T-helper 9 cell (primary cell): ENCODE measurements at places on chromosomes 11 and 22.

- no peak for DNase-seq
Measured at GRCh38 chr11:128488471-128488870, 98.9 kb downstream of the ETS1 start.

DNA sequence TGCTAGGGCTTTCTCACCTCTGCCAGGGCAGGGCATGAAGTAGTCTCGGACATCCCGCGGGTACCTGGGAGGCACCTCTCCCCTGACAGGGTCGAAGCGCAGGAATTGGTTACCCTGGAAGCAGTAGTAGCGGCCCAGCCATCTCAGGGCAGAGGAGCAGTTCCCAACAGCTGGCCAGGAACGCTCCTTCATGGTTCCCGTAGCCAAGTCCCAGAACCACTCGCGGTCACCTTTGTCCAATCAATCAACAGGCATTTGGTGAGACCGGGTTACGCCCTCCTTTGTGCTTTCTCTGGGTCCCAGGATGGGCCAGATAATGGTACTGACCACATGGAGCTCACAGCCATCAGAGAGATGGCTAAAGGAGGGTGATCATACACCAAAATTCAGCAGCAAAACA, 3.4 kb downstream of the HPX start:
- no peak for DNase-seq

GRCh38 chr11:94834911-94835593, 66.9 kb downstream of the AMOTL1 start:
- DNase-seq, result no peak

DNA sequence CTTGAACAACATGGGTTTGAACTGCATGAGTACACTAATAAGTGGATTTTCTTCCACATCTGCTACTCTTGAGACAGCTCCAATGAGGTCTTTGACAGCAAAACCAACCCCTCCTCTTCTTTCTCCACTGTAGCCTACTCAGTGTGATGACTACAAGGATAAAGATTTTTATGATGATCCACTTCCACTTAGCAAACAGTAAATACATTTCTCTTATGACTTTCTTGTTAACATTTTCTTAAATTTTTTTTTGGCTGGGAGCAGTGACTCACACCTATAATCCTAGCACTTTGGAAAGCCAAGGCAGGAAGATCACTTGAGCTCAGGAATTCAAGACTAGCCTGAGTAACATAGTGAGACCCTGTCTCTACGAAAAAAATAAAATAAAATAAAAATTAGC, 9.9 kb upstream of the EIF4G2 start:
- no peak for DNase-seq

DNA sequence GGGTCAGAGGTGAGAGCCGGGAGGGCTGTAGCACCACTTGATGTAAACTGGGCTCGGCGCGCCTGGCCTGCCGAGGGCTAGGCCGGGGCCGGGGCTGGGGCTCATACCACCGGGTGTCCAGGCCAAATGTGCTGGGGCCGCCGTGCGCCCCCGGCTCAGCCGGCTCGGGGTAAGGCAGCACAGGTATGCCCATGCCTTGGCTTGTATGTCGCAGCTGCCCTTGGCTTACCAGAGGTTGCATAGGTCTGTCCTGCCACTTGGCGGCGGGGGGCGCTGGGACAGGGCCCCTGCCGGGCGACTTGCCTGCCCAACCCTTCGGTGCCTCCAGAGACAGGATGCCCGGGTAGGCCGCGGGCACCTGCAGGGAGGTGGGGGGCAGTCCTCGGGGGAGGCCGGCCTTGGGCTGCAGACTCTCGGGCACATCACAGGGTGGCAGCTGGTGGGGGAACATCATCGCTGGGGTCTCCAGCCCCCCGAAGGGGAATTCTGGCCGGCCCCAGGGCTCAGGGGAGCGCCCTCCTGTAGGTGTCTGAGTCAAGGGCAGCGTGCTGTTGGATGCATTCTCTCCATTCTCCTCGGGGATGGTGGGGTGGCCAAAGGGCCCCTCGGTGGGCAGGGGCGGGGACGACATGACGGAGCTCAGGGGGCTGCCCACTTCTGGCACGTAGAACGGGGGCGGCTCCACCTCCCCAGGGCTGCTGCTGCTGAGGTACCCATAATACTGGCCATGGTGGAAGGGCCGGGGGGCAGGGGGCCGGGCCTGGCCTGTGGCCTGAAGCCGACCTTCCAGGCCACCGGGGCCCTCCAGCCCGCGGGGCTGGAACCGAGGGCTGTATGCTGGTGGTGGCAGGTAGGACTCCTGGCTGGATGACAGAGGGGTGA, 36.4 kb downstream of the IGSF9B start:
- no peak for DNase-seq

DNA sequence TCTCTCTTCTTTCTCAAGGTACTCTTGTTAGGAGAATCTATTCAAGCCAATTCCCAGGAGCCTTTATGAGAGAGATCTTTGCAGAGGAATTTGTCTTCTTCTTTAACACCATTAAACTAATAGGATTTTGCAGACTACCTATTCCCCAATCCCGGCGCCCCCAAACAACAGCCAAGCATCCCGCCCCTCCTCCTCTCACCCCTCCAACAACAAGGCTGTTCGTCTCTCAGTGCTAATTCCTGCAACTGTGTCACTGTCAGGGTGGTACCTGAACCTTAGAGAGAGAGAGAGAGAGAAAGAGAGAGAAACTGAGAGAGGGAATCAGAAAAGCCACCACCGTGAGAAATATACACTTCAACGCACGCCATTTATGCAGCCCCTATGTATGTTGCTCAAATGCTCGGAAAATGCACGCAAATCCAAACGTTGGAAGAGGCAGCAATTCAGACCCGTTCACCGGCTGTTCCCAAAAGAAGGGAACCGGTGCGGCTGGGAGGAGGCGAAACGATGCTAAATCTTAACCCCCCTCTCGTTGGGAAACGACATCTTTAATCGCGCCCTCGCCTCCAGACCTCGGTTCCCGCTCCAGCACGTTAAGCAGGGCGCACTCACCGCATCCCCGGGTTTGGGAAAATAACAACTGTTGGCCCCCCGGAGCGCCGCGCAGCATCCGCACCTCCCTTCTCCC, 961 bp downstream of the KCNA4 start:
- no peak for DNase-seq

- DNase-seq, result no peak
Measured at GRCh38 chr11:121240650-121241303, 51.8 kb upstream of the SC5D start.

DNA sequence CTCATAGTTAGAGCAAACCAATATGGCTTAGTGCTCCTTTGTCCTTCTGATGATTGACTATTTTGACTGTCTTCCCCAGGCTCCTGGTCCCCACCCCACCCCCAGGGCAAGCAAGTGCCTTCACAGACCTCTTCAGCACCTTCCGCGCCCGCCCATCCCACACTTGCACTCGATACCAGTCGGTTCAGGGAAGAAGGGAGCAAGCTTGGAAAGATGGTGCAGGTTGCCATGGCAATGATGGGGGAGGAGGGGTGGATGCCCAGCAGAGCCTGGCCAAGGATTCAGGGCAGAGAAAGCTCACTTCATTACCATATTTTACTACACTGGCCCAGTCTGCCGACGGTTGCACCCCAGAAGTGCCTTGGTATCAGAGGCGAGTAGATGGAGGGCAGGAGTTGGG, 2.2 kb downstream of the TMEM132A start:
- no peak for DNase-seq

GRCh38 chr22:18095101-18095805, 15.4 kb upstream of the TUBA8 start:
- no peak for DNase-seq

DNA sequence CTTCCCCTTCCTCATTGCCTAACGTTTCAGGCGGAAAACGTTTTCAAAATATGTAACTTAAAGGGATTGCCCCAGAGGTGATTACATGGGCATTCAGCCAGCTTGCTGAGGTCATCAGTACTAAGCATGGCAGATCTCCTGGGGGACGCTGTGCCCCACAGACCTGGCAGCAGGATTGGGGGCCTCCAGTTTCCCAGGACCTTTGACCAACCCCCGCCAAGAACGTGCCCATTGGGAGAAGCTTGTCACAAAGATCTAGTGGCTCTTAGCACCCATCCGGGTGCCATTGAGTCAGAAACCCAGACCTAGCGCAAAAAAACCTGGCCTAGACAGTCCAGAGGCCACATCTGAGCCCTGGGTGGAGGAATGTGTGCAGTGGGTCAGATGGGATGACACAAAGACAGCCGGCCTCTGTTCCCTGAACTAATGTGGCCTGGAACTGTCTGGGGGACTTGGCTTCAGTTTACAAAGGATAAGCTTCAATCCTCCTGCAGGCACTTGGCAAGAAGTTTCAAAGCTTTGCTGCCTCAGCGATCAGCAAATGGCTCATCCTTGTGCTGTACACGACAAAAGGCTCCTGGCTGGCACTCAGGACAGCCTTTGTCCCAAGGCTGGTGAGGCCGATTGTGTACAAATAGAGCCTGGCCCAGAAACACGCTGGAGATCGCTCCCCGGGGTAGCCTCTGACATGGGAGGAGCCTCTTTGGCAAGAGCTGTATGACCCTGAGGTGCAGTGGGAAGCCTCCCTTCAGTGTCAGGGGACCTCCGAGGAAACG, 9.5 kb downstream of the C1QTNF6 start:
- no peak for DNase-seq

DNA sequence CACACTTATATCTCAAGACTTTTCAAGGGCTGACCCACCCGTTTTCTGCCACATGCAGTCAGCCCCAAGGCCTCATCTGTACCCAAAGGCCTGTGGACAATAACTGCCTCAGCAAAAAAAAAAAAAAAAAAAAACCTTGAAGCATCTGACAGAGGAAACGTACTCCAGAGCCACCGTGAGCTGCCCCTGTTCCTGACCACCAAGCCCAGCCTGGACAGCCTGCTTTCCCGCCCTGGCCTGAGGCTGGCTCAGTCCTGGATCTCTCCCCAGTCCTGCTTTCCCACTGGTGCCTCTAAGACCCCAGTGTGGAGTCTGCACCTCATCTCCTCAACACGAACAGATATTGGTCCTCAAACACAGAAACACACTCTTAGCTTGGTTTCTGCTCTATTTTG, 66.5 kb downstream of the SLC35F2 start:
- DNase-seq, result no peak

GRCh38 chr11:11857769-11858168, 16.0 kb downstream of the USP47 start:
- no peak for DNase-seq

GRCh38 chr11:83280256-83280655, 5.9 kb downstream of the CCDC90B start:
- no peak for DNase-seq

GRCh38 chr22:19941365-19942082, at the start of the genes COMT and TXNRD2:
Gene COMT (plus strand): TSS chr22:19941772. CDS start chr22:19962527, 20,755 bp downstream.
Gene TXNRD2 (minus strand): TSS chr22:19941818. CDS start chr22:19941803, 15 bp downstream.
- DNase-seq, result peak; percentile 58

DNA sequence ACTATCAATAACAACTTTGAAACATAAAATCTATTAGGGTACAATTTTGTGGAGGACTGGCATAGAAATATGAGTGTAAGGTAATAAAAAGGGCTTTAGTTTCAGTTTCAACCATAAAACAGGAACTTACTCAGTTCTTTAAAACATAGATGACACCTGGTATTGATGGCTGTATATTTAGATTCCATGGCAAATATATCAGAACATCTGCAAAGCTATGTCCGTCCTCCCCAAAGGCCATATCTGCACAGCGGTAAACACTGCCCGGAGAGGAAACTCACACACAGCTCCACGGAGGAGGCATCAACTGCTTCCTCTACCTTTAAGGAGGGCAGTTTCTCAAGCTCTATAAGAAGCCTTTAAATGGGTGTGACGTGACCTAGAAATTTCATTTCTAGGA, 993.3 kb downstream of the BRD1 start:
- no peak for DNase-seq

DNA sequence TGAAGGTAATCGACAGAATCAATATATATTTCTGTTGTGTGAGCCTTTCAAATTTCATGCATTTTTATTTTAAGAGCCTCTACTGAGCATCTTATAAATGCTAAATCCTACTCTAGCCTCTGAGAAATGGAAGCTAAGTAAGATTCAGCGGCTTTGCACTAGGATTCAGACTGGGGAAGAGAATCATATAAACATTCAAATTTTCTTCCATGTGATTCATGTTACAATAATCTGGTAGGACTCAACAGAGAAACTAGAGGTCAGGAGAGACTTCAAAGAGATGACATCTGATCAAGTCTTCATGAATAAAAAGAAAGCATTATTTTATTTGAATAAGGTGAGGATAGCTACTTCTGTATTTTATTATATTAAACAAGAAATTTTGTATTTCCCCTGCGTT, 538.9 kb downstream of the DLG2 start:
- no peak for DNase-seq

GRCh38 chr22:27577574-27577969, 224.0 kb downstream of the MN1 start:
- DNase-seq, result no peak

GRCh38 chr22:30843245-30843644, 125.3 kb downstream of the MORC2 start:
- no peak for DNase-seq

- no peak for DNase-seq
Measured at GRCh38 chr22:27099946-27100722, 442.7 kb downstream of the MIAT start.

DNA sequence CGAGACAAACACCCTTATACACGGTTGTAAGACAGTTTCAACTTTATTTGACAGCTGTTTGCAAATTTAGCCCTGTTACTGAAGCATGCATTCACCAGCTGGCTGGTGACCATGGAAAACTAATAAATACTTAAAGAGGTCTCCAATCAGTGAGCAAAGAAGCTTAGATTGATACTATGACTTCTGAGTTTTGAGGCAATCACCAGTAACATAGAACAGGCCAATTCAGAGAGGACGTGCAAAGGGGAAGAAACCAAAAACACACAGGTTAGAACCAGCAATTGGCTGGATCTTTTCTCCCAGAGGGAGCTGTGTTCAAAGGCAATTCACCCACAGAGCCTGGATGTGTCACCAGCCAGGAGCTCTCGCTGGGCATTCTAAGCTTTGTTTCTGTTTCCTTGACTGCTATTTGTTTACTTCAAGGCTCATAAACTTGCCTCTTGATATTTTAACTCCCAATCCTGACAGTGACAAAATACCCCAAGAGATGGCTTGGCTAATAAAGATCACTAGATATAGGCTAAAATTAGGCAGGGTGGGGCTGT, 113.6 kb upstream of the MTMR2 start:
- no peak for DNase-seq

DNA sequence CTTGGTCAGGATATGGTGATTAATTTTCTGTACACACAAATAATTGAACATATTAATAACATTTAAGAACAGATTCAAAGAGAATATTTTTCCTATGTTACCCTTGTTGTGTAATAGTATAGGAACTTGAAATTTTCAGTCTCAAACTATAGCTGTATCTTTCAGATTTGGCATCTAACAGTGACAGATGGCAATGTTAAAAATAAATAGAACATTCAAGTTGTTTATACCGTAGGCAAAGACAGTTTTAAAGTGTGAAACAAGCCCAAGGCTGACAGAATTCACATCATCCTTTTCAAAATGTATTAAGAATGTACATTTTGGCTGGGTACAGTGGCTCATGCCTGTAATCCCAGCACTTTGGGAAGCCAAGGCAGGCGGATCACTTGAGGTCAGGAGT, 92.6 kb upstream of the TP53AIP1 start:
- DNase-seq, result no peak

GRCh38 chr11:89015614-89016013, 50.2 kb downstream of the GRM5 start:
- no peak for DNase-seq

DNA sequence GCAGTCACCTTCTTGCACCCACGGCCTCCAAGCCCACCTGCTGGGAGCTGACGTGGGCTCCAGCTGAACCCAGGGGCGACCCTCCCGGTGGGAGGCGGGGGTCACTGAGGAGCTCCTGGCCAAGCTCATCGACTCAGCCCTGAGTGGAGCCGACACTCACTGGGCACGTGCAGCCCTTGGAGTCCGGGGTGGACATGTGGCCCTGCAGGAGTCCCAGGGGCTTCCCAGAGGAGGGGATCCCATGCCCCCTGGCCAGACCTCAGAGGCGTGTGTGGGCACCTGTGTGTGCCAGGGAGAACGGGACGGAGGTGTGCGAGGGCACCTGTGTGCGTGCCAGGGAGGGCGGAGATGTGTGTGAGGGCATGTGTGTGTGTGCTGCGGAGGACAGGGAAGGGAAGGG, 20.8 kb upstream of the BRSK2 start:
- DNase-seq, result no peak
